ENCODE measurements at places on chromosomes 6 and 20.

- no peak for DNase-seq
Measured at GRCh38 chr20:44891826-44892225, 6.3 kb downstream of the YWHAB start.

GRCh38 chr6:31666337-31666965 lies 571 bp downstream of the CSNK2B start:
- DNase-seq = no peak

DNA sequence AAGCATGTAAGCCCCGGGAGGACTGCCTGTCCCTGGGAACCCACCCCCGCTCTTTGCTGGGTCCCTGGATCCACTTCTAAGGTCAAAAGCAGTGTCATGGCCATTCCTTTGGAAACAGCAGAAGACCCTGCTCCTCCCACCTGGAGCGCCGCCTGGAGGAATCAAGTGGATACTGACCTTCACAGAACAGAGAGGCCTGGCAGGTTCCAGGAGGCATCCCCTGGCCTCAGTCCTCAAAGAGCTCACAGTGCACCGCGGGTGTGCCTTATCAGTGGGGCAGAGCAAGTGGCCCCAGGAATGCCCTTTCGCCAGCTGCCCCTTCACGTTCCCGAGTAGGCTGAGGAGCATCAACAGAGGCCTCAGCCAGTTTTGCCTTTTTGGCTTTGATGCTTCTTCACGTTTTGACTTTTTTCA lies 11.1 kb upstream of the SLC4A11 start:
- DNase-seq = no peak

GRCh38 chr6:36949636-36950035 lies 4.9 kb upstream of the PI16 start:
- no peak for DNase-seq

DNA sequence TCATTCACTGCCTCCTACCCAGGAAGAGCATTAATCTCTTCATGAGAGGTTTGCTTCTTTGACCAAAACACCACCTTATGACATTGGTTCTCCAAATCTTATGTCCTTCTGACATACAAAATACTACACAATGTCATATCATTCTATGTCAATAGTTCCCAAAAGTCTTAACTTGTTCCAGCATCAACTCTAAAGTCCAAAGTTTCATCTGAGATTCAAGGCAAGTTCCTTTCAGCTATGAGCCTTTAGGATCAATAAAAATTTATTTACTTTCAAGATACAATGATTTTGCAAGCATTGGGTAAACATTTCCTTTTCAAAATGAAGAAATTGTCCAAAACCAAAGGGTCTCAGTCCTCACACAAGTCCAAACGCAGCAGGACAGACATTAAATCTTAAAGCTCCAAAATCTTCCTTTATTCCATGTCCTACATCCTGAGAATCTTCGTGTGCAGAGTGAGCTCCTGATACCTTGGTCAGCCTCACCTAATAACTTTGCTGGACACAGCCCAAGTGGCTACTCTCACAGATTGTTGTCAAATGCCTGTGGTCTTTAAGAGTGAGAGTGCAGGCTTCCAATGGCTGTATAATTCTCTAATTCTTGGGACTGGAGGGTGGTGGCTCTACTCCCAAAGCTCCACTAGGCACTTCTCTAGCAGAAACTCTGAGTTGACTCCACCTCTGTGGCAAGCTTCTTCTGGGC lies 1668.2 kb downstream of the HACE1 start:
- no peak for DNase-seq

DNA sequence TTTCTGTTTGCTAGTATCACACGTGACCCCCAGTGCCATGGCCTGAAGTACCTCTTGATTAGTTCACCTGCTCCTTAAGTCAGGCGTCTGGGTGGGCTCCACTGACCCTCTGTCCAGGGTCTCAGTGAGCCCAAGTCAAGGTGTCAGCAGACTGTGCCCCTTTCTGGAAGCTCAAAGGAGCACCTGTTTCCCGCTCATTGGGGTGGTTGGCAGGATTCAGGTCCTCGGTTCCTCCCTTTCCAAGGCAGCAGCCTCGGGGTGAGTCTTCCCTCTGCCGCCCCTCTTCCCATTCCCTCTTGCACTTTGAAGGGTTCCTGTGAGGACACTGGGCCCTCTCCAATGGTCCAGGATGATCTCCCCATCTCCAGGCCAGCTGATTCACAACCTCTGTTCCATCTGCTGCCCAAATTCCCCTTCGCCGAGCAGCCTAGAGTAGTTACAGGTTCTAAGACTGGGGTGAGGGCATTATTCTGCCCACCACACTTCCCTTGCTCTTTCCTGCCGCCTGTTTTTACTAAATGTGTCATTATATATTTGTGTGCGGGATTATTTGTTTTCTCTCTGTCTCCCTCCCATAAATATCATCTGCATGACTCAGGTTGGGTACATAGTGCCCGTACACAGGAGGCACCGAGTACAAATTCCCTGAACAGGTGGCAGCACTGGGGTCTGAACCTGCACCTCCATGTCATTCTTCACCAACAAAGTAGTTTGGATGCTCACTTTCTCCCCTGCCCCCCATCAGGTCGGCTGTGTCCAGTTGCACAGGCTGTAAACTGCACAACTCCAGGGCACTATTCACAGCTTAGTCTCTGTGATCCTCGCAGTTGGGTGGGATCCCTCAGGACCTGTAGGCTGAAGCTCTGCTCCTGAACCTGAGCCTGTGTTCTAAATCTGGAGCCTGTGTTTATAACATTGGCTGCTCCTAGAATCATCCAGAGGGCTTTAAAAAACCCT lies 58.5 kb downstream of the RBM38 start:
- DNase-seq = no peak

DNA sequence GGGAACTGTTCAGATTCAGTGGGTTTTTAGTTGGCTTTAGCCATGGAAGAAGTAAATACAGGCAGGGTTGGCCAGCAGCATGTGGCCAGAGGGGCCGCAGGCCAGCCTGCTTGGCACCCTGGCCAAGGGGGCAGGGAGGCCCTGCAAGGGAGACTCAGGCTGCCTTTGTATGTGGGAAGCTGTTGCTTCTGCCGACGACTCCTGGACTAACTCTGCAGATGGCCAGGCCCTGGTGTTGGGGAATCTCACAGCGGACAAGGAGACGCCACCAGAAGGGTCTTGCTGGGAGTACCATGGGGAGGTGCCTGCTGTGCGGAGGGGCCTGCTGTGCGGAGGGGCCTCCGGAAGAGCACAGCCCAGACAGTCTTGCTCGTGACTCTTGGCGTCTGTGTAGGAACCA lies 25.2 kb downstream of the PYGB start:
- no peak for DNase-seq

DNA sequence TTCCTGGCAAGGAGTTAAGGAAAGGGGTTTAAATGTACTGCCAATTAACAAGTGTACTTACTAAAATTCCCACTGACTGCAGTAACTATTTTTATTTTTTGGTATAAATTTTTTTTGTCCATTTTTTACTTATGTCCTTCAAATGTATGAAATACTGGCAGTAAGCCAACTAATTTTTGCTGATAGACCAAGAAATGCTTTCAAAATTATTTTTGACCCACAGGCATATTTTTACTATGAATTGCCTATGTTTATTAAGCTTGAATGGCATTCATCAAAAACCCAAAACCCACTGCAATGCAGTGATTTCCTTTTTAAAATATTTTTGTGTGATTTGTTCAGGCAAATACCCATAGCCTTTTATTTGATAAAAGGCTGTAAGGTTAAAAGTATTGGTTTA lies 560.1 kb downstream of the UTRN start:
- DNase-seq = no peak

DNA sequence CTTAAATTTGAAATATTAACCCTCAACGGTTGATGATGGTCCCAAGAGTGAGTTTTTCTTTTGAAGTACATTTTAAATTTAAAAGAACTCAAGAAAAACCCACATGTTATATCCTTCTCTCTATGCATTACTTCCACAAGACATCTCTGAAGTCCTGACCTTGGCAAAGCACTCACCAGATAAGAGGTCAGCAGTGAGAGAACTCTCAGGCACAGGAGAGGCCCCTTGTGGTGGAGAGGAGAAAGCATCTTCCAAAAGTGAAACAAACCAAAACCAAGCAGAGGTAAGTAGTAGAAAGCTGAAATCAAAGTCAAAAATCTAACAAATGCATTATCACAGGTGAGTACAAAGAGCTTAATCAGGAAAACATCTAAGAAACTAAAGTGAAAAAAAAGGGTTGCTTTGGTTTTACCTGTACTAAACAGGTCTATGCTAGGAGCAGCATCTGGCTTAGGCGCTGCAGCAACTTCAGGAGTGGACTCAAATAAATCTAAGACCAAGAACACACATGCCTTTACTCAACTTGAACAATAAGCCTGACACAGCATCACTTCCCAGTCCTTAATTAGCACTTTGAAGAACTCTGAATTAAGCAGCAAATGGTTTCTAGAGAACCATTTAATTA lies 80.5 kb downstream of the PRSS35 start:
- no peak for DNase-seq

DNA sequence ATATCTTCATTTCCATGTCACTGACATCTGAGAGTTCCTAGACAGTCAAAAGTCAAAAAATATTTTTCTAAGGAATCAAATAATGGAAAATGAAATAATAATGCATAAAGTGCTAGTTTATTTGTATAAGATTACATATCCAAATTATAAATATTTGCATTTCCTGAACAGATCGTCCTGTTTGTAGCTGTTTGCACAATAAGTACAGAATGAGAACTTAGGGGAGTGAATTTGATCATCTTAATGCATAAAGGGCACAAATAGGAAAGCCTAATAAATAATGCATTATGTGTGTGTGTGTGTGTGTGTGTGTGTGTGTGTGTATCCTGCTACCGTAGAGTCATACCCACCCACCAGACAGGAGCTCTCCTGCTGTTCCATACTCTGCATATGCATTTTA lies 521.0 kb upstream of the EPHA7 start:
- DNase-seq = no peak

- no peak for DNase-seq
Measured at GRCh38 chr20:63850689-63851547, 10.4 kb upstream of the ABHD16B start.

DNA sequence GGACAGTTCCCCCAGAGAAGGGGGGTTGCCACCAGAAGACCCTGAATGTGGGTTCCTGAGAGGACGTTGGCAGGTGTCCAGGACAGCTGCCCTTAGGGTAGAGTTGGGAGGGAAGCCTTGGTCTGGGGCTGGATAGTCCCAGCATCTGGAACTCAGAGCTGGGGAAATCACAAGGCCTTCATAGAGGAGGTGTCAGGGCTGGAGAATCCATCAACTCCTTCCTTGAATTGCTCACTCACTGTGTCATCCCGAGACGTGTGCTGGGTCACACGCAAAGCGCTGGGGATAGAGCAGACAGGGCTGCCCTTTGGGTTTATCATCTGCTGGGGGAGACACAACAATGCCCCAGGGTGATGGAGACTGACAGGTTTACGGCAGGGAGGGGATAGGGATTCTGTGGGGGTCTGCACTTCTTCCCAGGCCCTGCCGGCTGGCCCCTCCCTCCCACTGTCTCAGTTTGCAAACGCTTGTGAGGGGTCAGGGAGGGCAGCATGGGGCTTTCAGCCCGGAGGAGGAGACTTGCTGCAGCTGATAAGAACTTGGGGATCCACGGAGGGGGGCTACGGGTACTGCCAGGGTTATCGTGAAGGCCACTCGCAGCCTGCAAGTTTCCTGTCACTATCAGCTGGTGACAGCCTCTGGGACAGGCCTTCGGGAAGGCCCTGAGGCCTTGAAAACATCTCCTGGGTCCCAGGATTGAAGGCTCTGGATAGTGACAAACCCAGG lies 18.6 kb downstream of the RBM38 start:
- DNase-seq = no peak

DNA sequence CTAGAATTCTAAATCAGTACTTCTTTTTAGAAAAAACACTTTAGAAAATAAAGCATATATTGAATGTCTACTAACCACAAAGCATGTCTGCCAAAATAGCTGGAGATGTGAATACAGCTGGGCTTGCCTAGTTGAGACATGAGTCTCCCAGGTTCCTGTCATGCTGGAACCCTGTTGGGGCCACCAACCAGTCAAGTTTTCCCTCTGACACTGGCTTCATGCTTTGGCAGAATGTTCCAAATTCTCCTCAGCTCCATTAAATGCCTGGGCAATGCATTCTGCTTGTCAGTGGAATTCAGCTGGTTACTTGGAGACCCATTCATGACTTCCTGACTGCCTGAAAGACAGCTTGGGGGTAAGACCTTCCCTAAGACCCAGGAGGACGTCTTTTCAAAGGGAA lies 87.2 kb downstream of the PRND start:
- DNase-seq = no peak

GRCh38 chr20:48146877-48147276 lies 361.6 kb upstream of the SULF2 start:
- no peak for DNase-seq

DNA sequence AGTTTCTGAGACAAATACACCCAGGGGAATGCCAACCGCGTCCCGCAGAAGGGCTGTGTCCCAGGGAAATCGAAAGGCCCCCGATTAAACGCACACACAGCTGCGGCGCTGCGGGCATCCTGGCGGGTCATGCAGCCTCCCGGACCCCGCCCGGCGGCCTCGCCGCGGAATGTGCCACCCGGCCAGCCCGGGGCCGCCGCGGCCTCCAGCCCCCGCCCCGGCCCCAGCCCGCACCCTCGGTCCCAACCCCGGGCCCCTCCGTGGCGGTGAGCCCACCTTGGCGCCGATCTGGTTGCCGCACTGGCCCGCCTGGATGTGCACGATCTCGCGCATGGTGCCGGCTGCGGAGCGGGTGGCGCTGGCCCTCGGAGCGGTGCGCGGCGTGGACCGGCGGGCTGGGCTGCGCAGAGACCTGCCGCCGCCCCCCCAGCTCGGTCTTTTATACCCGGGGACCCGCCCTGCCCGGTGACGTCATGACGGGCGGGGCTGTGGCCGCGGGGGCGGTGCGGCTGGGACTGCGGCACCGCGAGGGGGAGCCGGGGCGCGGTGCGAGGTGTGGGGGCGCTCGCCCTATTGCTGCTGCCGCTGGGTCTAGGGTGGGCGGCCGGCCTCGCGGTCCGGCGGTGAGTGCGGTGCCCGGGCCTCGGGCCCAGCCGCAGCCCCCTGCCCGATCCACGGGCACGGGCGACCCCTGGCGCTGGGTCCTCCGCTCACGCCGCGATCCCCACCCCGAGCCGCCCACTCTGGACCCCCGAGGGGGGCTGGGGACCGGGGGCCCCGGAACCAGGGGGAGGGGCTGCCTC lies at the start of gene TUBB2A:
Gene TUBB2A, minus strand, starts transcription at position 414 of the 803 bp plus-strand sequence. Its CDS starts 81 bp downstream, at position 333.
- DNase-seq = peak; percentile 77

- DNase-seq = no peak
Measured at GRCh38 chr6:165109011-165109410, 200.4 kb downstream of the C6orf118 start.

GRCh38 chr6:156028335-156029131 lies 572.9 kb upstream of the NOX3 start:
- DNase-seq = peak; percentile 2
